ENCODE measurements at places on chromosomes 3 and 15.

GRCh38 chr15:41780266-41780665 lies 6.0 kb downstream of the MAPKBP1 start:
- DNase-seq = no peak

- DNase-seq = peak; percentile 31
These were observed 22.4 kb upstream of the CELF6 start for GRCh38 chr15:72342385-72342784.

- peak; percentile 77 for DNase-seq
These were observed 3.9 kb upstream of the TLE3 start for GRCh38 chr15:70101459-70102113.

GRCh38 chr3:50274371-50275104 lies 4.3 kb upstream of the LSMEM2 start:
- peak; percentile 76 for DNase-seq

GRCh38 chr3:187107989-187108388 lies 31.3 kb downstream of the RPL39L start:
- no peak for DNase-seq

GRCh38 chr3:109707617-109708016 lies 370.3 kb upstream of the DPPA4 start:
- DNase-seq = no peak

DNA sequence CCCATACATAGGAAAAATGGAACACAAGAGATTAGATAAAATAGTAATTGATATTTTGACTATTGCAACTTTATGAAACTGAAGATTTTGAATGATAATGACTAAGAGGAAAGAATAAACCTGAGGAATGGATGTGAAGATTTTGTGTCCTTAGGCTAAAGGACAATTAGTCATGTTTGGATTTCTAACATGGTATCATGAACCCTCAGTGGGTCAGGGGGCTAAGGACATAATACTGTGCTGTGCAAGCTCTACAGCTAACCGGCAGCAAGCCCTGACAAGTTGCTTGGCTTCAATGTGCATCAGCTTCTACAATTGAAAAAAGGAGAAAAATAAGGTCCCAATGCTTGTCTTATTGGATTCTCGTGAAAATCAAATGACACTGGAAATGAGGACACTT lies 491.0 kb downstream of the MECOM start:
- no peak for DNase-seq

GRCh38 chr3:127615631-127616305 lies 13.2 kb upstream of the PODXL2 start:
- DNase-seq = no peak
